Stimulated activated CD8-positive, alpha-beta memory T cell treated with anti-CD3 and anti-CD28 coated beads, Interleukin-7, amount 100 ng/mL, for 4 hours (primary cell): ENCODE measurements at places on chromosomes 11 and 22.

DNA sequence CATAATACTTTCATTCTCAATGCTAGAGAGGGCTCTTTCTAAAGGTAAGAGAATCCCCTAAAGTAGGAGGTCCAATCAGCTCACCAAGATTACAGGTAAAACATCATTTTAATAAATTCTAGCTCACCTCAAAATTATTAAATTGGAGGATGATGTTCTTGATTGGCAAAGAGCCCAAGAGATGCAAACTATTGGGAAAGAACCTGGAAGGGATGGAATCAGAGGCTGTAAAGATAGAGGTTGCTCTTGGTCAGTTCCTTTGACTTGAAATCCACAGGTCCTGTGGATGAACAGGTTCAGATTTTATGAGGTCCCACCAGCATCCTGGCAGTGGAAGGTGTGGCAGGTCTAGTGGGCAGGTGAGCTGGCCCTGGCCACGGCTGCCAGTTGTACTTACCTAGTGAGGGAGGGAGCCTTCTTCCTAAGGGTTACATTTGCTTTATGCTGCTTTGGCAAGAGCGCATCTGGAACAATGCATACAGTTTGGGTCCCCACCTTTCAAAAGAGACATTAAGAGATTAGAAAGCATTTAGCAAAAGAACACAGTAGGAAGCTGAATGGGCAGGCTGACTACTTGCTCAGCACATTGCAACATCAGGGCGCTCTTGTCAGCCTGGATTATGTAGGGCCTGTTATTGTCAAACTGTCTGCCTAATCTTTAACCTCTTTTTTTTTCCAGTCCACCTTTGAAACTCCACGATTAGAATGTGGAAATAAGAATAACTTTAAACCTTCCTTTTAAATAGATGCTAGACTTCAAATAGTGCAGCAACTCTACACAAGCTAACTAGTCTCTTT, 97.0 kb downstream of the RDX start:
- DNase-seq: no peak

GRCh38 chr11:130510407-130511006, 62.1 kb downstream of the ADAMTS15 start:
- no peak for DNase-seq

- no peak for DNase-seq
These were observed 107.7 kb upstream of the DDI1 start for GRCh38 chr11:103928802-103929161.

DNA sequence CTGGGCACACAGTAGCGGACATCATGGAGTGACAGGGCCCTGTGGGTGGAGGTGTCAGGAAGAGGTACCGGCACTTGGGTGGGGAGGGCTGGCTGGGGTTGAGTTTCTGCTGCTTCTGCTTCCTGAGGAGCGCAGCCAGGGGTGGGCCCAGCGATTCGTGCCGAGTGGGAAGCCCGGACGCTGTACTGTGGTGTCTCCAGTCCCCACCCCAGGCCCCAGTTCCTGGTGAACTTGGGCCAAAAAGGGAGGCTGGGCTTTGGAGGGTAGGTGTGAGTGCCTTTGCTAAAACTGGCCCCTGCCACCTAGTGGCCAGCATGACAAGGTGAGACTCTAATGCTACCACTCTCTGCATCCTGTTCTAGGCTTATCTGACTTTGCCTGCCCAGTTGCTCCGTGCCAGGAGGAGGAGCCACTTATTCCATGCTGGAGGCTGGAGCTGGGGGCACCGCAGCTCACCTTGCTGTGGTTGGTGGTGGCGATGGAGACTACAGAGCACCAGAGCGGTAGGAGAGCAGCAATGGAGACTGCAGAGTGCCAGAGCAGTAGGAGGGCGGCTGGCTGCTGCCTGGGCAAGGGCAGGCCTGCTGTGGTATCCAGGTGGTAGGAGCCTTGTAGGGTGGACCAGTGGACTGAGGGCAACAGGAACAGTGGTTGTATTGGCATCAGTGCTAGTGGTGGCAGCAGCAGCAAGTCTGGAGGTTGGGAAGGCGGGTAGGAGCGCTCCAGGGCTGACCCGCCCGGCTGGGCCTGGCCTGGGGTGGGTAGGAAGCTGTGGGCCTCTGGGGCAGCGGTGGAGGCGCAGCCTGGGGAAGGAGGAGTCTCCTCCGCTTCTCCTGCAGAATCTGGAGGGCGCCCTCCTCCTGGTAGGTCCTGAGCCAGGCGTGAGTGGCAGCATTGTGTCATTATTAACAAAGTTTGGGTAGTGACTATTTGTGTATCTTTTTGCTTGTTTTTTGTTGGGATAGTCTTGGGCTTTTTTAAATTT, 2.2 kb upstream of the RFPL2 start:
- no peak for DNase-seq

- no peak for DNase-seq
These were observed 20.1 kb upstream of the CHADL start for GRCh38 chr22:41260871-41261270.

GRCh38 chr11:19220903-19221724, 19.3 kb upstream of the CSRP3 start:
- no peak for DNase-seq

GRCh38 chr11:69670158-69670845, 4.9 kb downstream of the LTO1 start:
- peak; percentile 21 for DNase-seq

DNA sequence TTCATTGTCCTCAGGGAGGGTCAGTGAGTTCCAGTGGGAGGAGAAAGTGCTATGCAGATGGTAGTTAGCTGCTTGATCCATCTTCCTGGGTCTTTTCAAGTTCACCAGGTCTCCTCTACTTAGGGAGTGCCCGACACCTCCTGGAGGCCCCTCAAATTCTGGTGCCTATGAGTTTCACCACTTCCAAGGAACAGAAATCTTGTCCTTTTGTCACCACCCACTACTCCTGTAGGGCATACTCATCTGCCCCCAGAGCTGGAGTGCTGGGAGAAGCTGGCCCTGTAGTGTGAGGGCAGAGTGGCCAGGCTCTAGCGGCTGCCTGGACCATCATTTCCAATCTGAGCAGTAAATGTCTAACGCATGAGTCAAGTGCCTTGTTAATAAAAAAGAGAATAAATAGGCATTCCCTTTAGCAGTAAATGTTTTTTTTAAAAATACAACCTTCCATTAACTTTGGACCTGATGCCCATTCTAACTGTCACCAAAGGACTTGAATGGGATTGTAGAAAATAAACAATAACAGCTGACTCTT, 12.5 kb downstream of the IRAG1 start:
- DNase-seq: no peak

DNA sequence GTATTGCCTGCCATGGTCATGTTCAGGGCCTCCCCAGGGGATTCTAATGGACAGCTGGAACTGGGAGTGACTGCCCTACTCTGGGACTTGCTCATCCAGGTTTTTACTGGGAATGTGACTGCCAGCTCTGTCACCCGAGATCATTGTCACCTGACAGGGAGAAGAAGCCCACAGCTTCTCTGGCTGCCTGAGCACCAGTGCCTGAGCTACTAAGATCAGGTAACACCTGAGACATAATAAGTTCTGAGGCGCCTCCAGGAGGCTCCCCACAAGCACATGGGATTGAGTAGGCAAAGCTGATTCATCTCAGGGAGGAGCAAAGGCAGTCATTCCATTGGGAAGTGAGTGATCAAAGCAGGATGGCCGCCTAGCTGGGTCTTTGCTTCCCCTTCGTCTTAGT, 84.2 kb upstream of the GALNT18 start:
- no peak for DNase-seq

DNA sequence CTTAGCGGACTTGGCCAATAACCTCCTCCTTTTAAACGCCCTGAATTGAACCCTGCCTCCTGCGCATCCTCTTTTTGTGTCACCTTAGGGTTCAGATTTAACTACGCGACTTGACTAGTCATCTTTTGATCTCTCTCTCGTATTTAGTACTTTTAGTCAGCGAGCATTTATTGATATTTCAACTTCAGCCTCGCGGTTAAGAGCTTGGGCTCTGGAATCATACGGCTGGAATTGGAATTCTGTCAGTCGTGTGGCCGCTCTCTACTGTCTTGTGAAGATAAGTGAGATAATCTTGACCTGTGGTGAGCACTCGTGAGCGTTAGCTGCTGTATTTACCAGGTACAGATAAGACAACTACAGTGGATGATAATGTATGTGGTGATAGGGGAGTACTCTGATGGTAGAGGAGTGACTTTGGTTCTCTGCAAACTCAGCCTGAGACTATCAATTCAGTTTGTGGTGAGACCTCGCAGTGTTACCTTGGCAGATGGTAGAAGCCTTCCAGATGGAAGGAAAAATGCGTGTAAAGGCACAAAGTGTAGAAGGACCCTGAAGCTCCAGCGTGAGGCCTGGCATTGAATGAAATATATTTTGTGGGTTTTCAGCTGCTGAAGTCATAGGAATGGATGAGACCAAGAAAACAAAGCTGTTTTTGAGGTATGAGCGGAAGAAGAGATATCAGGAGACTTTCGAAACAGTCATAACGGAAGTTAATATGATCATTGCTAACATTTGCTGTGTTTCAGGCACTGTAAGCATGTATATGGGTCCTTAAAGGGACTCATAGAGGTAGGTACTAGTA, 682 bp downstream of the ATM start:
- no peak for DNase-seq

DNA sequence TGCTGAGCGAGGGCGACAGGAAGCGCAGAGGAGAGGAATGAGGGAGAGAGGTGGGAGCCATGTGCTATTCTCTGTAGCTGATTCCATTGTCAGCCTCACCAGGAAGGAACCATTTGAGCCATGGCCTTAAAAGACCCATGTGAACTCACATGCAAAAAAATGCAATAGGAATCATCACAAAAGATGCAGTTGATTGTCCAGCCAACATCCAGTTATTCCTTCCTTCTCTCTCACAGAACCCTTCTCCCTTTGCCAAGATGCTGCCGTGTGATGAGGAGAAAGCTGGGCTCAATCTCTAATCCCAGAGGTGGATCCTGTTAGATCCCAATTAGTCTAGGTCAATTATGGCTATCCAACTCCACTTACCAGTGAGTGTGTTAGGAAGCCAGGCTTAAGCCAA, 58.2 kb upstream of the RRAS2 start:
- no peak for DNase-seq

DNA sequence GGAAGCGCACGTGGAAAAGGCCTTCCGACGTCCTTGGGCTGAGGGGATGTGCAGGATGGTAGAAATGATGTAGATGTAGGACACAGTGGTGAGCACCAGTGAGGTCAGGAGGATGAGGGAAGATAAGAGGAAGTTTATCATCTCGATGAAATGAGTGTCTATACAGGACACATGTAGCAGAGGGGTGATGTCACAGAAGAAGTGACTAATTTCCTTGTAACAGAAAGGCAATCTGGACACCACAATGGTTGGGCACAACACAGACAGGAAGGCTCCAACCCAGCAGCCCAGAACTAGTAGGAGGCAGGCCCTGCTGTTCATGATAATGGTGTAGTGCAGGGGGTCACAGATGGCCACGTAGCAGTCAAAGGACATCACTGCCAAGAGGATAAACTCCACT, 35.0 kb upstream of the OR6M1 start:
- no peak for DNase-seq

DNA sequence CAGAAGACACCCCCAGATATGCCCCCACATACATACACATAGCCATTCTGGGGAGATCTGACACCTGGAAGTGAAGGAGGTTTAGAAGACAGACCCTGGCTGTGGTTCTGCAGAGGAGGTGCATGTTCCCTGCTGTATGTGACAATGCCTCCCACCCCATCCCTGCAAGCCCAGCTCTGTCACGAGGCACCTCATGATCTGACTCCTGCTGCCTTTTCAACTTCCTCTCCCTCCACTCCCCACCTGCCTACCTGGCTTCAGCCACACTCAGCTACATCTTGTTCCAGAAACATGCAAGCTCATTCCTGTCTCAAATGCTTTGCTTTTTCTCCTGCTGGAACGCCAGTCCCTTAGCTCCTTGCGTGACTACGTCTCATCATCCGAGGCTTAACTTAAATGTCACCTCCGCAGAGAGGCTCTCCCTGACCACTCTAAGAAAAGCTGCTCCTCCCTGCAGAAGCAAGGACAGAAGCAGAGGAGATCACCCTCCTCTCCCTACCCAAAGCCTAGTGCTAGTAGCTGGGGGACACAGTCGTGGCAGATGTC, 114.5 kb downstream of the FEZ1 start:
- no peak for DNase-seq

DNA sequence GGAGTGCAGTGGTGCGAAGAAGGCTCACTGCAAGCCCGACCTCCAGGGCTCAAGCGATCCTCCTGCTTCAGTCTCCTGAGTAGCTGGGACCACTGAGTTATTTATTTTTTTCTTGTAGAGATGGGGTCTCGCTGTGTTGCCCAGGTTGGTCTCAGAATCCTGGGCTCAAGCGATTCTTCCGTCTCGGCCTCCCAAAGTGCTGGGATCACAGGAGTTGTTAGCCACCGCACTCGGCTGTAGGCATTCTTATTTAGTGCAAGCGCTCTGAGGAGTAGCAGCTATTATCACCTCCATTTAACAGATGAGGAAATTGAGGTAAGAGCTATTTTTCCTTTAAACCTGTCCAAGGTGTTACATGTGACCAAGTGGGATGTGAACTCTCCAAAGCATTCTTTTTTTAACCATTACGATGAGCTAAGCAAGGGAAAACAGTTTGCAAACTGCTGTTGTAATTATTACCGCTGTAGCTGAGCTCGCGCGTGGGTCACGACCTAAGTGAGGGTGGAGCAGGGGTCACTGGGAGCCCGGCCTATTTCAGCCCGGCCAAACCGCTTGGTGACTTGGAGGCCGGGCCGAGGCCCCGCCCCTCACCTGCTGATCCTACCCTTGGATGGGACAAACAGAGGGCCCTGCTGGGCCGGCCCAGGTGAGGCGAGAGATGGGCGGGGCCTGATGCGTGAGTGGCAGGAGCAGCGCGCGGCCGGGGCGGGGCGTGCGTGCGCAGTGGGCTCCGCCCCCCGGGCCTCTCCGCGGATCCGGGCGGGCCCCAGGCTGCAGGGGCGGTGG, 449 bp upstream of the KREMEN1 start:
- peak; percentile 50 for DNase-seq

DNA sequence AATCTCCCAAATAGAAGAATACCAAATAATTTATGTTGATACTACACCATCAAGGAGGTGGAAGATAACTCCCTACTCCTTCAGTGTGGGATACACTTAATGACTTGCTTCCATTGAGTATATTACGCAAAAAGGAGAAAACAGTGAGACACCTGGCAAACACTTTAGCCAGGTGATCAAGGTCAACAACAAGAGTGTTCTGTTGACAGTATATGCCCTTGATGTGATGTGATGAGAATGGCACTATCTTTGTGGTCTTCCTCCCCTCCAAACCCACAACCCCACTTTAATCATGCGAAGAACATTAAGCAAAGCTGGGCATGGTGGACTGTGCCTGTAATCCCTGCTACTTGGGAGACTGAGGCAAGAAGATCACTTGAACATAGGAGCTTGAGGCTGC, 26.0 kb downstream of the MAPK1 start:
- DNase-seq: no peak

GRCh38 chr11:1261241-1262071, 38.6 kb downstream of the MUC5B start:
- no peak for DNase-seq

DNA sequence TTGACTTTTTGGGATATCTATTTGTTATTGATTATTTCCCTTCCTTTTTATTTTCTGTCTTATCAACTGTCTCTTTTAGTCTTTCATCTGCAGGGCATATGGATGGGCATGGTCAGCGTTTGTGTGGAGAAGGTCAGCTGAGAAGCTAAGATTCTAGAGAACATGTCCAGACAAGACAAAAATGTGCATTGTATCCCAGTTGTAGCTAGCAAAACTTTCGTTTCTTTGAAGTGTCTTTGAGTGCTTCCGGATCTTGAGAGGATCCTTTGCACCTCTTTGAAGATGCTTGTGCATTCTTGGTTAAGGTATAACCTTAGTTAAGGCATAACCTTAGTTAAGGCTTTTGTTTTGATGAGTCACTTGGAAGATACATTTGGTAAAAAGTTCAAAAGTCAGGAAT, 329.9 kb upstream of the LRRC4C start:
- DNase-seq: no peak
